D341Med (cell line): ENCODE measurements at places on chromosomes 5 and 9.

DNA sequence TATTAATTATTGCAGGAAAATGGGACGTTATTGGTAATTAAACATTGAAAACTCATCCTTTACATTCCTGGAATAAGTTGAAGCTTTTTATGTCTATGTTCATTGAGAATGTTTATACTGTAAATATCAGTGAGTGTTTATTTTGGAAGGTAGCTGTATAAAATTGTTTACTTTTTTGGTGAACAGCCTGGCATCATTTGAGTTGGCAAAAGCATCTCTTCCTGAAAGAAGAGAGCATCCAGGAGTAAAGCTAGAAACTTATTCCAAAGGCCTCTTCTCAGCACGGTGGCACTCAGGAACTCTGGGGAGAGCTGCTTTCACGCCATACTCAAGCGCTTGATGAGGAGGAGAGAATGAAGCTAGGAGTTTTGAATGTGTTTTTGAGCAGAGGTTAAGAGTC, 79.9 kb downstream of the GAPVD1 start:
- DNase-seq: no peak

- DNase-seq: no peak
These were observed 49.6 kb upstream of the EIF4EBP3 start for GRCh38 chr5:140497897-140498296.

DNA sequence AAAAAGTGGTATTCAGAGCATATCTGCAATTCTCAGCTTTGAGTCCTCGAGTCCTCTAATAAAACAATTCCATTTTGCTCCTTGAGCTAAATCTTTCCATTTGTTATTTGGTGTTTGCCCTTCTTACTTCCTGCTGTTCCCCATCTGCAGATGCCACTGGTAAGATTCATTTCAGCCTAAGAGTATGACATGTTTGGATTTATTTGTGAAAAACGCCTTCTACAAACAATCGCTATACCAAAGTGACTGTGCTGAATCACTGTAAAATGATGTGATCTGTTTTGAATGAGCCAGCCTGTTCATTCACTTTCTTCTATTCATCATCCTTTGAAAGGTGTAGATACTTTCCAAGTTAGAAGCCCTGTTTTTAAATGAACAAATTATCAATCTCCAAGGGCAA, 27.7 kb downstream of the KCTD16 start:
- DNase-seq: no peak

GRCh38 chr9:30970812-30971211, 1413.6 kb upstream of the ACO1 start:
- no peak for DNase-seq

DNA sequence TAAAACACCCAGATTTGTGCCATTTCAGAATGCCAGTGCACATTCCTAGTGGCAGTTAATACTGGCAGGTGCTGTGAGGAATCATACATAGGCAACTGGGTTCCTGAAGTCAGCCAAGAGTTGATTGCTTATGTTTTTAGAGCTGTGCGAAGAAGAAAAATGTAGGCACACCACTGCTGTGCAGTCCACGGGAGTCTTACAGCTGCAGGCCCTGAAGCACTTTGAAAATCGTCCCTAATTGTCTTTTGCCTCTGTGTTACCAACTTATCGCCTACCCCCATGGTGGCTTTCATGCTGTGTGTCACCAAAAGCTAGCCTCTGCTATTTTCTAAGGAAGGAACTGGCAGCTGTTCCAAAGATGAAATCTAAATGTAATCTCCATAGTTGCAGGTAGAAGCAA, 263.9 kb downstream of the ARRDC3 start:
- no peak for DNase-seq

DNA sequence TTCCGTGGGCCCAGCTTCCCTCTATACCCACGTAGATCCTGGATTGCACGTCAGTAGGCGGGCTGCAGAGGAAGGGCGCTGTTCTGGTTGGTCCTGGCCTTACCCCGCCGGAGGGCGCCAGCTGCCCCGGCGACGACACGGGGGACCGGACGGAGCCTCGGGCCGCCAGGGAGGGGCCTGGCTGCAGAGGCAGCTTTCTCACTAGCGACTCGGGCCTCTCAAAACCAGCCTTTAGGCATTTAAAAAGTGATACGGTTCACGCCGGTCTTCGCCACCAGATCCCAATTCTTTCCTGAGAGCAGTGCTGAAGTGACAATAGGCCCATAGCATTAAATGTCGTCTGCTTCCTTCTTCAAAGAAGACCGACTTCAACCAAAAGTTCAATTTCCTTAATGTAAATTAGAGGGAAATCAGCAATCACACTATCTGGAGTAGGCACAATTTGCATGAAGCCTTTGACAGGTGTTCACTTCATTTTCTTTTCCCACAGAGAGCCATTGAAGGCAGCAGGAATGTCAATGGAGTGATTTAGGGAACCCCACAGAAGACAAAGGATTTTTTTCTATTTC, 17.6 kb upstream of the UBE2D2 start:
- no peak for DNase-seq

DNA sequence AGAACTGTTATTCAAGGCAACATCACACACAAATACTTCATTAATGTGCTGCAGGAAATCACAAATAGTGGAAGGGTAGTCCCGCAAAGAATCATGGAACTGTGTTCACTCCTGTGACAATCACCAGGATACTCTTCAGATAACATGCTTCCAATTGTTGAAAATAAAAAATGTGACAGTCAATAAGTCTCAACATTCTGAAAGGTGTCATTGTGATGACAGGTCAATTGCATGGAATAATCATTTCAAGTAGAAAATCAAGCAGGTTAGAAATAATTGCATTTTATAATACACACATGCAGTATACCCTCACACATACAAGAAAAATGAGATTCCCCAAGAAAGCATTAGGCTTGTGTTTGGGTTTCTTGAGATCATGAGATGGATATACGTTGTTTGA, 46.4 kb upstream of the ISL1 start:
- no peak for DNase-seq

DNA sequence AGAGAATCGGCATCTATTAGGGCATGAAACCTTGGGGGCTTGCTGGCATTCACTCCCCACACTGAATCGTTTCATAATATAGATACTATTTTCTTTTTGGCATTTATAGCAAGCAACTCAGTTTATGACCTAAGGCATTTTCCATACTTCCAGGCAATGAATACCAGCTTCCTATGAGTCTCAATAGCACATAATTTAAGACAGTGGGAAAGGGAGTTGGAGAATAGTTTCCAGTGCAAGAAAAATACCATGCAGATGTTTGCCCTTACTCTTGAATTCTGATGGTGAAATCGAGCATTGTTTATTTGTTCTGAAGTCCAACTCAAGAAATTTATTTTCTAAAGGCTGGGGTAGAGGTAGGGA, 175.8 kb upstream of the KLF9 start:
- no peak for DNase-seq

GRCh38 chr5:173795601-173796000, 92.5 kb upstream of the CPEB4 start:
- DNase-seq: no peak

- no peak for DNase-seq
These were observed 53.3 kb upstream of the LMNB1 start for GRCh38 chr5:126723643-126724042.

DNA sequence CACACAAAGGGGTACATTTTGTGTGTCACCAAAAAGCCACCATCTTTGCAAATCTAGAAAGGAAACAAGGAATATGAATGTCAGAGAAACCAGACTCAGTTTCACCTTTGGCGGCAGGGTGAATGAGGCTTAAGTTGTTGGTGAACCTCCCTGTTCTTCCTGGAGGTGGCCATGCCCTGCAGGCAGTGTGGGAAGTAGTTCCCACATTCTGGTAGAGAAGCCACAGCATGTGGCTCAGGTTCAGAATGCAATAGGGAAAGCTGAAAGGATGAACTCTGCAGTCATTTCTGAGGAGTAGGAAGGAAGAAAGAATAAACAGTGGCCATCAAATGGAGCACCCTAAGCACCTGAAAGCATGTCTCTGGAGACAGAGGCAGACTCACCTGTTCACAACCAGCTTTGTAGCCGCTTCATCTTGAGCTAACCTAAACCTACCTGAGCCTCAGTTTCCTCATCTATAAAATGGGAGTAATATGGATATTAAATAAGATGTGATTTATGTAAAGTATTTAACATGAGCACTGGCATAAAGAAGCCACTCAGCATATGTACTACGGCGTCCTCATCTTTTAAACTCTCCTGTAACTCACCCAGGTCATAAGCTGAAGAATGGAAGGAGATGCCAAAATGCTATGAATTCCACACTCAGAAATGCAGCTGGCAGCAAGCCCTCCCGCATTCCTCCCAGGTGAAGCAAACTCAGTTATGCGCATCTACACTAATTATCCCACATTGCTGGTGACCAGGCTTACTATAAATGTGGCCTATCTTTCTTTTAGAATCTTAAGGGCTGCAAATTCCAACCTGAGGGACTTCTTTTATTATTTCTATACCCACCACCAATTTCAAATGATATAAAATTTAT, 86.0 kb downstream of the ZNF608 start:
- no peak for DNase-seq

DNA sequence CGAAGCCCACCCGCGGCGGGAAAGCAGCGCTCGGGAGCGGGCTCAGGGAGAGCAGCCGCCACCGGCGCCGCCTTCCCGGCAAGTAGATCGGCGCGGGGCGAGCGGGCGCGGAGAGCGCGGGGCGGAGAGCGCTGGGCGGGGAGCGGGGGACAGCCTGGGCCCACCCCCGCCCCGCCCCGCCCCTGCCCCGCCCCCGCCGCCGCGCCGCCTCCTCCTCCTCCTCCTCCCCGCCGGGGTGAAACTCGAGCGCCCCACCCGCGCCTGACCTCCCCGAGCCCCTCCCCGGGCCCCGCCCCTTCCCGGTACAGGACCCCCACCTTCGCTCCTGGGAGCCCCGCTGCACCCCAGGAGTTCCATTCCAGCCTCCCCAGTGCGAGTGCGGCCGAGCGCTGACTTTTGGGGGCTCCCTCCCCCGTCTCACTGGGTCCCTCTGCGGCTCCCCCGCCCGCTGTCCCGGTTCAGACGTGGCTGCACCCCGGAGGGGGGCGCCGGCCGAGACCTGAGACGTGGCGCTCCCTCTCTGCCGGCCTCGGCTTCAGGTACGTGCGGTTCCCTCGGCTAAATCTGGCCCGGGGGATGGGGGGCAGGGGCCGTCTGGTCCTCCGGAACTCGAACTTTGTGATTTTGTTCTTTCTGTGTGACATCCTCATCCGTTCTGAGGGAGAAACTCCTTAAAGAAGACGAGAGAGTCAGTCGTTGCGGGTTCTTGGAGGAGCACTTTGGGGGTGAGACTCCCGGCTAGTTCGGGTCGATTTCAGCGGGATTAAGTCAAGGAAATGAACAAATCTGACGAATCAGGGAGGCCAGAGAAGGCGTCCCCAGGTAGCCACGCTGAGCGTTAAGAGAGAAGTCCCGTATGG, at the start of gene SEMA5A:
Gene SEMA5A, minus strand, starts transcription at position 84 of the 860 bp plus-strand sequence. CDS start 166,129 bp downstream, outside the sequence.
- DNase-seq: peak; percentile 30

DNA sequence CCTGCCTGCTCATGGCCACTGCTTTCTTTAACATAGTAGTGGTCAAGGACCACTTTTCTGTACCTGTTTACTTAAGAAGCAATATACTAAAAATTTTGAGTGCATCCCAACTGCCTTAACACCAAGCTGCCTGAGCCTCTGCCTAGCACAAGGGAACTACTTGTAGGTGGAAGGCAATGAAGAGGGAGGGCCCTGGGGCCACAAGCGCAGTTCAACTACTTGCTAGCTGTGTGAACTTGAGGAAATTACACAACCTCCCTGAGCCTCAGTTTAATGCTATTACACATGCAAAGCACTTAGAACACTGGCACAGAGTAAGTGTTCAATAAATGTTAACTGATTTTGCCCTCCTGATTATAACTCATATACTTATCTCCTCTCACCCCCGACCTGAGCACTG, 6.3 kb downstream of the ARL15 start:
- DNase-seq: no peak

- peak; percentile 84 for DNase-seq
These were observed at the start of gene JADE2 for GRCh38 chr5:134524826-134525682. JADE2 (plus strand) TSS chr5:134525670; CDS start chr5:134535858, 10,188 bp downstream.

DNA sequence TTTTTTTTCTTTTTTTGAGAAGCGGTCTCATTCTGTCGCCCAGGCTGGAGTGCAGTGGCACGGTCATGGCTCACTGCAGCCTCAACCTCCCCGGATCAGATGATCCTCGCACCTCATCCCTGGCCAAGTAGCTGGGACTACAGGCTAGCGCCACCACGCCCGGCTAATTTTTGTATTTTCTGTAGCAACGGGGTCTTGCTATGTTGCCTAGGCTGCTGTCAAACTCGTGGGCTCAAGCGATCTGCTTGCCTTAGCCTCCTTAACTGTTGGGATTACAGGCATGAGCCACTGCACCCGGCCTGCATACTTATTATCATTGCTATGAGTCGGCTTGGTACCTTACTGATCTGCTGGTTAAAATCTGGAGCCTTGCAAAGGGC, 790 bp upstream of the IARS1 start:
- DNase-seq: peak; percentile 27

DNA sequence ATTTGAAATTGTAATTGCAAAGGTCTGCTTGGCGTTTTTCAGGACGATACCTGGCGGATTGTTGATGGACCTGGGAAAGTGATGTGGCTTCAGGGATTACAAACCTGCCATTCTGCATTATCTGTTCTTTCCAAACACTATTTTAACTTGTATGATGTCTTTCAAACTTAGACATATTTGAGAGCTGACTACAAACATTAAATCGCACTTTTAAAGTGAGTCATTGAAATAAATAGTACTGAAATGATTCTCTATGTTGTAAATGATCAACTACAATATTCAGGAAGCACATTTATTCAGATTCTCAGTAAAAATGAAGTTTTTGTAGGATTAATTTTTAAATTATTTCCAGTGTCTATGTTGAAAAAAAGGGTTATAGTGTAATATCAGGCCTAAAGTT, 32.3 kb upstream of the TMEM171 start:
- no peak for DNase-seq

DNA sequence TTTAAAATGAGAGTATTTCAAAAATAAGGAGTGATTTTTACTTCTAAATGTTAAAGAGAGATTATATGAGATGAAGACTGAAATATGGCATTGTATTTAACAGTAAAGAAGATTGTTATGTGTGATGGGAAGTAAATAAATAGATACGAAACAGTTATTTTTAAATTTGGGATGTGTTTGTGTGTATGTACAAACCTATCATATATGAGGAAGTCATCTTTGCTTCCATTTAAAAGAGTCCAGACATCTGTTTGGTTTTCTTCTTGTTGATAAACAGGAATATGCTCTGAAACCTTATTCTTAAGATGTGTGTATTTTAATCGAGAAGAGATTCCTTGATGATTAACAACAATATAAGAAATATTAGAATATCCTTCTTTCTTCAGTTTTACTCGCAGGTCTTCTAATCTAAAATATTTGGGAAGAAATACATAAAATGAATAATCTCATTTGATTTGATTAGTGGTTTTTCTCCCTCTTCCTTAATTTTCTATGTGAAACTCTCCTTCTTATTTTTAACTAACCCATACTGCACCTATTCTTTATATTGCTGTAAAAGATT, 4.9 kb downstream of the SELENOP start:
- no peak for DNase-seq

- DNase-seq: no peak
These were observed 31.4 kb upstream of the SPATA31C2 start for GRCh38 chr9:88169700-88170099.

- no peak for DNase-seq
These were observed 18.7 kb upstream of the ZNF608 start for GRCh38 chr5:124764992-124765611.

GRCh38 chr9:99489060-99489413, 267.0 kb downstream of the SEC61B start:
- no peak for DNase-seq
